Transverse colon (tissue), 4 donors: ENCODE measurements at places on chromosomes 5 and 9. TPM values are rescaled to one million over a fixed set of nuclear protein-coding genes. Genes with fewer than 3 reads are reported as not detected.

DNA sequence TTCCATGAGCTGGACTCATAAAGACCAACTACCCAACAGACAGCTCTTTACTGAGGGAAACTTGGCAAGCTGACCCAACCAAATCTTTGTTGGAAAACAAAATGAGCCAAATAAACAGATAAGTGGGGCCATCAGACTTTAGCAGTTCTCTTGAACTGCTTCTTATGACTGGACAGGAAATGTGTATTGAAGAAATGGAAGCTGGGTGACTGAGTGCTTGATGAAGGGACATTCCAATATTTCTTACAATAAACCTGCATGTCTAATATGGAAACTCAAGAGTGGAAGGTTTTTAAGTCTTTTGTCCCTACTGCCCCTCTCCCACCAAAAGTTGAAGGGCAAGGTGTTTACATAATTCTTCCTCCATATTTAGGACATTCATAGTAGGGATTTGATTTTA is 218.8 kb upstream of the NR4A3 start:
- H3K27me3 ChIP-seq, result no peaks in the 10 kb centered on the region
- H3K27ac ChIP-seq, result no peak overlapping the region
- H3K4me3 ChIP-seq, result no peak overlapping the region
- no peaks in the 10 kb centered on the region for H3K4me1 ChIP-seq
- DNase-seq, result no peak

GRCh38 chr5:75847561-75848021 is 130.4 kb upstream of the POC5 start:
- no peaks in the 10 kb centered on the region for H3K36me3 ChIP-seq
- H3K4me1 ChIP-seq, result no peaks in the 10 kb centered on the region
- no peaks in the 10 kb centered on the region for H3K27me3 ChIP-seq

GRCh38 chr5:14326035-14326903 is 183.1 kb downstream of the TRIO start:
- H3K4me1 ChIP-seq, result no peaks in the 10 kb centered on the region
- no peaks in the 10 kb centered on the region for H3K27me3 ChIP-seq
- DNase-seq, result no peak
- H3K27ac ChIP-seq, result no peak overlapping the region

GRCh38 chr9:93123561-93124283 is 10.3 kb downstream of the NINJ1 start:
- H3K4me1 ChIP-seq, result peaks cover 42% of the 10 kb centered on the region
- no peaks in the 10 kb centered on the region for H3K36me3 ChIP-seq
- H3K27ac ChIP-seq, result no peak overlapping the region
- peak; percentile 6 for DNase-seq
- H3K4me3 ChIP-seq, result no peak overlapping the region

GRCh38 chr5:142630927-142631539 is 54.9 kb downstream of the FGF1 start:
- no peak for DNase-seq
- no peaks in the 10 kb centered on the region for H3K4me1 ChIP-seq

DNA sequence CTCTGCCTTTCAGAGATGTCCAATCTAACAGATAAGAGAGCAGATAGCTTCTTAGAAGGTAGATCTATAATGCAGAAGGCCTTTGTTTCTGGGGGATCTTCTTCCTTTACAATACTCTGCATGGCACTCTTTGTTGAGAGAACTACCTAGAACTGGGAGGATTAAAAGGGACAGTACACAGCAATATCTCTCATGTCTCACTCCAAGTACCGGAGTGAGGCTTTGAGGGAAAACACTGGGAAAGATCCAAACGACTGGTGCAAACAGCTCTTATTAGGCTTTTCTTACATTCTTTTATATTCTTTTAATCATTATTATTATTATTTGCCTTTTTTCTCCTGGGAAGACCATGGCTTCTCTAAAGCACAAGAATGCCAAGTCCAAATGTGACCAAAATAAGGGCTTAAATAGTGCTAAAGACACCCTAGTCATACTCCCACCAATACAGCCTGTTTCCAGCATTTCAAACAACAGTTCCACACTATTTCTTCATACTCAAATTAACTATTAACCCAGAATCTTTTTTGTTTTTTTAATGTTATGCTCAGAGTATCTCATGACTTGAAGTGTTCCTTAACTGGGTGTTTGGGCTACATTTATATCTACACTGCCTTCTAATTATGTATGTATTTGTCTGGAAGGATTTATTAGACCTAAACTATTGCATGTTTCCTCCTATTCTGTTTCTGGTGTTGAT is 52.7 kb downstream of the ABHD17B start:
- no peak overlapping the region for H3K4me3 ChIP-seq
- no peak overlapping the region for H3K27ac ChIP-seq
- H3K4me1 ChIP-seq, result no peaks in the 10 kb centered on the region
- no peak for DNase-seq
- H3K27me3 ChIP-seq, result no peaks in the 10 kb centered on the region

GRCh38 chr5:59416026-59416425 is 477.5 kb downstream of the PDE4D start:
- H3K4me1 ChIP-seq, result peaks cover 25% of the 10 kb centered on the region
- no peaks in the 10 kb centered on the region for H3K36me3 ChIP-seq
- DNase-seq, result no peak
- H3K4me3 ChIP-seq, result no peak overlapping the region

GRCh38 chr5:55907927-55908326 is 56.8 kb downstream of the IL31RA start:
- no peaks in the 10 kb centered on the region for H3K27me3 ChIP-seq
- H3K4me1 ChIP-seq, result no peaks in the 10 kb centered on the region
- no peak for DNase-seq
- no peaks in the 10 kb centered on the region for H3K36me3 ChIP-seq
- no peak overlapping the region for H3K27ac ChIP-seq

DNA sequence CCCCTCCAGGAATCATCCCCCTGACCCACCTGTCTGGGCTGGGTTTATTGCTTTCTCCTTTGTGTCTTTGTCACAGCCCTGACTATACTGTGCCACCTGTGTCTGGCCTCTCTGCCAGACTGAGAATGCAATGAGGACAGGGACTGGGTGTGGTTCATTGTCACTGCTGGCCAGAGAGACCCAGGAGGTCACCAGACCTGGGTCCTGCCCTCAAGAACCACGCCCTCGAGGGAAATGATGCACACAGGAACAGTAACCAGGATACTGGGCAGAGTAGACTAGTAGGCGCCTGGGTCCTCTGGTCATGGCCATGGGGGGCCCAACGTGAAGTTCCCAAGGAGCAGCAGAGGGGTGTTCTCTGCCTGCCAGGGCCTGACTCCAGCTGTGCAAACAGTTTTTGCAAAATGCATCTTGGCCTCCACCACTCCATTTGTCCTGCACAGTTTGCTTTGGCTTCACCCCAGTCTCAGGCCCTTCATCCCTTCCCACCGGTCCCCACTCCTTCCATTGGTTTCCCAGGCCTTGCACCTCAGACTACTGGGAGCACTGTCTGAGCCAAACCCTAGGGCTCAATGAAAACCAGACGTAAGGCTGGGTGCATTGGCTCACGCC is 17.8 kb downstream of the RGS3 start:
- no peaks in the 10 kb centered on the region for H3K36me3 ChIP-seq
- H3K27ac ChIP-seq, result no peak overlapping the region
- no peaks in the 10 kb centered on the region for H3K27me3 ChIP-seq
- DNase-seq, result peak; percentile 52

Gene SLC25A48
- total RNA-seq, result 1.8 TPM

Gene HTR1A
- not detected for total RNA-seq

Gene ZFYVE16
- total RNA-seq, result 64.0 TPM

Gene ANKRD34B
- not detected for total RNA-seq
